ENCODE measurements at places on chromosomes 1 and 21. TPM values are rescaled to one million over a fixed set of nuclear protein-coding genes. Genes with fewer than 3 reads are reported as not detected.

Gene C1orf87
- total RNA-seq, result not detected

Gene SPATA6
- total RNA-seq, result 2.5 TPM

DNA sequence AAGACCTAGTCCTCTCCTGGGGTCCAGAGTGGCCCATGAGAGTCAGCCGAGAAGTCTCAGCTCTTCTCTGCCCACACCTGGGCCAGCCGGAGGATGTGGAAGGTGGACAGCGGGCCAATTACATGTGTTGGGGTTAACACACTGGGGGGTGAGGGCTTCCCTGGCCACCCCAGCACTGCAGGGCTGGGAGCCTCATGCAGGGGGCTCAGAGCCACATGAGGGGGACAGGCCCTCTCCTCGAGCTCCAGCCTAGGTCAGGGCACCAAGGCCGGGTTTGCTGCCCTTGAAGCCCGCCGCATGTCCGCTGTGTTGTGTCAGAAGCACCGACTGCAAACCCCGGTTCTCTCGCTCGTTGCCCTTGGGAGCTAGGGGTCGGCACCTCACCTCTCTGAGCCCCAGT lies 30.5 kb downstream of the LHX4 start:
- no peak for DNase-seq

- DNase-seq, result no peak
Observed at GRCh38 chr1:16017461-16018303, at the start of gene HSPB7. TSS of gene HSPB7 (minus strand) at chr1:16018043. CDS start at chr1:16017963, 80 bp downstream.

GRCh38 chr1:229150518-229150917 lies 120.4 kb upstream of the RAB4A start:
- DNase-seq, result no peak

- DNase-seq, result no peak
Observed at GRCh38 chr1:207966521-207966920, 55.6 kb upstream of the CD34 start.

DNA sequence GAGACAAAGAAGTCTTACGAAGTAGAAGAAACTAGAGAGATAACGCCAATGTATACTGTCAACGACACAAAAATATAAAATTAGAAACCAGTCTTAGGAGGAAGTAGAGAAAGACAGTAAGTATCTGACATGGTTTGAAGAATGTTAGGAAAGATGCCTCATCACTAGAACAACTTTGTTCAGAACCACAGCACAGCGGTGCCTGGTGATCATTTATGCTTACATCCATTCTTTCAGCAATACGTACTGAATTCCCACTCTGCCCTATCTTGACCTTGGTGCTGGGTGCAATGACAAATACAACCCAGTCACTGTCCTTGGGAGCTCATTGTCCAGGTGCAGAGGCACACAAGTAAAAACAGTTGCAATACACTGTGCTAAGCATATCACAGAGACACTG lies 104.4 kb downstream of the TM2D1 start:
- DNase-seq, result no peak

GRCh38 chr1:98048244-98048643 lies 127.4 kb upstream of the DPYD start:
- peak; percentile 71 for DNase-seq

GRCh38 chr1:167158813-167159275 lies 61.8 kb upstream of the POU2F1 start:
- no peak for DNase-seq

All from CD8-positive, alpha-beta T cell (primary cell).